ENCODE measurements at places on chromosomes 1 and 21.

DNA sequence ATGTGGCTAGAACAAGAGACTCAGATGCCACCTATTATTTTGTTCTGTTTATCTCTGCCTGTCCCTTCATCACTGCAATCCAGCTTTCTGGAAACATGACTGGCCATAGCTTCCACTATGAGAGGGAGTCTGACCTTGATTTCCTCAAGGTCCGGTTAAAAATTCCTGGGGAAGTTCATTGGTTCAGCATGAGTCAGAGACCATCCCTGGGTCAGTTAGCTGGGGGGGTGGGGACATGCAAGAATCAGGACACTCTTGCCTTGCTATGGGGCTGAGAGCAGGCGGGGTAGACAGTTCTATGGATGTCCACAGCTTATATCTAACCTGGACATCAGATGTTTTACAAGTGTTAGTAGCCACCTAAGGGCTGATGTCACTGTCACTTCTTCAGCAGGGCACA is 81.1 kb downstream of the TENT5C start:
- DNase-seq: no peak

DNA sequence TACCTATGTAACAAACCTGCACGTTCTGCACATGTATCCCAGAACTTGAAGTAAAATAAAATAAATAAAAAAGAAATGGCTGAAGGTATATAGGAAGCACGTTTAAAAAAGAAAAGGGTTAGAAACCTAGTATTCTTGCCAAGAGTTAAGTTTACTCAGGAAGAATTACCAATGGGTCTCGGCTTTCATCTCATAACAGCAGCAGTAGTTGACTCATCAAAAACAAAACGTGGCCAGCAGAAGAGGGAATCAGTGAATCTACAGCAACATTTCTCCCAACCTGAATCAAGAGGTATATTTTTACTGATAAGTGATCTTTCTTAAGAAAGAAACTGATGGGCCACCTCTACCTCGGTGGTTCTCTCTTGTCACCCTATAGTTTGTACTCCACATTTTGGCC is 340.3 kb downstream of the BRINP2 start:
- no peak for DNase-seq

DNA sequence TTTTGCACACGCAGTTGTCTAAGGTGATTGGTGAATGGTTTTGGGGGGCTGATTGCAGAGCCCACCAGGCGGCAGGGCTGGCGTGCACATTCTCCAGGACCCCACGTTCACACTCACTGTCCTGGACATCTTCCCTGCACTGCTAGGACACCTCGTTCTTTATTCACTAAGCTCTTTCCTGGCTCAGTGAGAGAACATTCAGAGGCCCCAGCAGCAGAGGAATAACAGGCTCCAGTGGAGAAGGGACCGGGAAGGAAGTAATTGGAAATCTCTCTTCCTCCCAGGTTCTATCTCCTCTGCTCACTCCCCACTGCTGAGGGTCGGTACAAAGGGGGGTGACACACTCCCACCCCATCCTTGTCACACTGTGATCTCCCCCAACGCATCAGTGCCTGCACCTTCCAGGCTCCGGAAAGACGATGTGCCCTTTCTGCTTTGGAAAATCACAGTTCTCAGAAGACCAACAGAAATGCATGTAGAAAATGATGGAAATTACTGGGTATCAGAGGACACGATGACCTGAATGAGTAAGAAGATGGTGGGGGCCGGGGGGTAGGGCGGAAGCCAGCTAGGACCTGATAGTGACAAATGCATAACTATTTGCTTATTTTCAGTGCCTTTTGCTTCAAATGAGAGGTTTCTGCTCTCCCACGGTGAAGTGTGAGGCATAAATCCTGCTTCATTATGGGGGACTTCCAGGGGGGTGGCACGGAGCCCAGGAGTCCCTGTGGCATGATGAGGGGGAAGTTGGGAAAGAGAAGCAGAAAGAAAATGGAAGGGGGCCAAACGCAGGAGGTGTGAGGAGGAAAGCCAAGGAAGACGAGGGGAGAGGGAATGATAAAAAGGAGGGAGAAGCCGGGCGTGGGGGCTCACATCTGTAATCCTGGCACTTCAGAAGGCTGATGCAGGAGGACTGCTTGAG is 25.2 kb upstream of the KIF26B start:
- no peak for DNase-seq

DNA sequence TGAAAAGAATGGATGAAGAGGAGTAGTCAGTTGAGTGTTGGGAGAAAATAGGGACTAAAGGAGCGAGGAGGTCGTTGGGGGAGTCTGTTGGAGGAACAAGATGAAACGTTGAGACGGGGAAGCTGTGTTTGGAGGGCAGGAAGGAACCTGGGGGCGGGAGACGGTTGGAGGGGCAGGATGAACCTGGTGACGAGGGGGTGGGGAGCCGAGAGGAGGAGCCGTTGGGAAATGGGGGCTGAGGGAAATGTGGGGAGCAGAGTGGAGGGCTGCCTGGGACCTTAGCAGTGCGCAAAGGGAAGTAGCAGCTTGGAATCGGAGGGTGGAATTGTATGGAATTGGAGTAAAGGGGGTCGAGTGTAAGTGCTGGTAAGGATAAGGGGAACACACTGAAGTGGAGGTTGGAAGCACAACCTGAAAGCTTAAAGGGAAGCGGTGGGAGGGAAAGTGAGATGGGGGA is 630 bp downstream of the MTF2 start:
- no peak for DNase-seq

- no peak for DNase-seq
Measured at GRCh38 chr1:157369808-157370521, 182.3 kb downstream of the FCRL5 start.

All from fibroblast of skin of left biceps (primary cell).